Activated naive CD8-positive, alpha-beta T cell treated with anti-CD3 and anti-CD28 coated beads for 36 hours (primary cell): ENCODE measurements at places on chromosomes 11 and 22. TPM values are rescaled to one million over a fixed set of nuclear protein-coding genes. Genes with fewer than 3 reads are reported as not detected.

KRTAP5-9 gene
- total RNA-seq: not detected

DGAT2 gene
- 1.6 TPM for total RNA-seq

SMTNL1 gene
- total RNA-seq: not detected

C11orf87 gene
- not detected for total RNA-seq

TRIM49 gene
- not detected for total RNA-seq

KRTAP5-10 gene
- not detected for total RNA-seq

GRIK4 gene
- total RNA-seq: 0.40 TPM

APOA5 gene
- not detected for total RNA-seq

KIAA1671 gene
- 11.0 TPM for total RNA-seq

CHADL gene
- 0.22 TPM for total RNA-seq

SGSM1 gene
- 0.04 TPM for total RNA-seq

CYP2D6 gene
- total RNA-seq: 2.4 TPM
